ENCODE measurements at places on chromosomes 3 and 15.

- DNase-seq: no peak
These were observed 92.8 kb downstream of the PCSK6 start for GRCh38 chr15:101396484-101397261.

GRCh38 chr3:35919160-35919559 is 279.8 kb downstream of the ARPP21 start:
- DNase-seq: no peak

DNA sequence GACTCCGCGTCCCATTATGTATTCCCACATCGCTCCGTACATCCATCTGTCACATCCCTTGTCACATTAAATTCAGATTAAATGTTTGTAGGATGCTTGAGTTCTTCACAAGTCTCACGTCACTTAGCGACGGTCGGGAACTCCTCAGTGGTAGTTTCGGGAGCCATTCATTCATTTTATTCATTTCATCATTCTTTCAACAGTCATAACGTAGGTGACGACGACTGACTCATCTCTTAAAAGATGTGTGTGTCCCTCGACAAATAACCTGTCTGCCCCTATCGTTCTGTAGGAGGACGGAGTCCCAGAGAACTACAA is 272 bp upstream of the SRPRB start:
- DNase-seq: no peak

- no peak for DNase-seq
These were observed 81.2 kb downstream of the ANO10 start for GRCh38 chr3:43540624-43541023.

GRCh38 chr15:67715170-67715569 is 110.1 kb upstream of the SKOR1 start:
- no peak for DNase-seq

GRCh38 chr15:88072598-88073390 is 183.7 kb downstream of the NTRK3 start:
- no peak for DNase-seq

DNA sequence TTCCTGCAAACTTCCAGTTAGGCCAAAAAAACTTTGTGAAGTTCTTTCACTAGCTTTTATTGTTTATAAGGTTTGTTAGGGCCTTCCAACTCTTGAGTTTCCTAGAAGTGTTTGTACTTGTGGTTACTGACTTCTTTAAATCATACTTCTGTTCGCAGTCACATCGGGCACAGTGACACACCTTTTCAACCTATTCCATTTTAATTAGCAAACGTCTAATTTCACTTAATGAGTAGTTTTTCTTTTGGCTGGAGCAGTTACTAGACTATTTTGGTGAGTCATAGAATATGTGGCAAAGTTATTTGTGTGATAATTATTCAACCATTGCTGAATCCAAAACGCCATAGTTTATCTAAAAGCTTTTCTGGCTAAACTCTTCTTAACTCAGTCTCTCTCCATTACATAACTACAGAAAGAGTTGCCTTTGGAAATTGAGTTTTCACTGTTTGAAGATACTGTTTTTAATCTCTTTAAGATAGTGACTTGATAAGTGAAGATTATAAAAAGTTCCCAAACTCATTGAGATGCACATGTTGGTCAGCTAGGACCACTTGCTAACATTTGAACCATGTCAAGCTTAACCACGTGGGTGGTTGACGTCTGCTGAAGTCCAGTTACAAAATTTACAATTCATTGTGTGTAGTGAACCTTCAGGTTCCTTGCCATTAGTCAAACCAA is 21.5 kb downstream of the CNOT10 start:
- no peak for DNase-seq

DNA sequence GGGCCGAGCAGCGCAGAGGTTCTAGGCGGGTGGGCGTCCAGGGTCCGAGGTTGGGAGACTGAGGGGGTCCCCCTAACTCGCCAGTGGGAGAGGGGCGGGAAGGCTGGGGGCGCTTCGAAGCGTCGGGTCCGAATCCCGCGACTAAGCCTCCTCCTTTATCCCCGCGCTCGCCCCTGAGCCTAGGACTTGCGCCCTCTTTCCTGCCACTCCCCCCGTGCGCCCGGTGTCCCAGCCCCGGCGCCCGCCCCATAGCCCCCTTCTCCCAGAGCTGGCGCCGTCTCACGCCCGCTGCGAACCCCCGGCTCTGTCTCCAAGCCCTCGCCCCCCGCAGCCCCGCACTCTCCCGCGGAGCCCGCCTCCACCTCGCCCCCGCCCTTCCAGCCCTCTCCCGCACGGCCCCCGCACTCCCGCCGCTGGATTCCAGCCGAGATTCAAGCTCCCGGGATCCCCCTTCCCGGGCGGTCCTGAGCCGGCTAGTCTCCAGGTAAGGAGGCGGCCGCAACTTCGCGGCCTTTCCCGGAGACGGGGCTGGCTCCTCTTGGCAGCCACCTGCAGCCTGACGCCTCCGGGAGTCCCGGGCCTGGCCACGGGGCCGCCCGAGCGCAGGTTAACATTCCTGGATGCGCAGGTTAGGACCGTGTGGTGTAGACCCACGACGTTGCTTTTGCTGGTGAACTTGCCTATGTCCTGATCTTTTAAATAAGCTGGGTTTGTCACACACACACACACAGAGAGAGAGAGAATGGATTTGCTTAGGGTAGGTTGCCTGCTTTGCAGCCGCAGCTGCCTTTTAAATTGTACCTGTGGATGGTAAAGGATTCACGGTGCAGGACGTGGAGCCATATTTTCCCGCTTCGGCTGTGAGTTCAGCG is 563 bp downstream of the PXYLP1 start:
- DNase-seq: no peak

DNA sequence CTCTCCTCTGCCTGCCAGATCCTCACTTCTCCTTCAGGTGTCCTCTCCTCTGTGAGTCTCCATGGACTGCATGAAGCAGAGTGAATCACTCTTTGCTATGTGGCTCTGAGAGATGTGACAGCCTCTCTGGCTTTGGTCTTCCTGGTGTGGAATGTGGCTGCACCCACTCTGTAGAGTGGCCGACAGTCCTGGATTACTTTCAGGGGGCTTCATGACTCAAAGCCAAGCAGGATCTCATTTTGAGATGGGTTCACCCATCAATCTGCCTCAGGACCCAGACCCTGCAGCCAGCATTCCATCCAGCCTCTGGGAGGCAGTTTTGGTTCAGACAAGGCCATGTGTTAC is 221.9 kb upstream of the LYSMD4 start:
- no peak for DNase-seq

DNA sequence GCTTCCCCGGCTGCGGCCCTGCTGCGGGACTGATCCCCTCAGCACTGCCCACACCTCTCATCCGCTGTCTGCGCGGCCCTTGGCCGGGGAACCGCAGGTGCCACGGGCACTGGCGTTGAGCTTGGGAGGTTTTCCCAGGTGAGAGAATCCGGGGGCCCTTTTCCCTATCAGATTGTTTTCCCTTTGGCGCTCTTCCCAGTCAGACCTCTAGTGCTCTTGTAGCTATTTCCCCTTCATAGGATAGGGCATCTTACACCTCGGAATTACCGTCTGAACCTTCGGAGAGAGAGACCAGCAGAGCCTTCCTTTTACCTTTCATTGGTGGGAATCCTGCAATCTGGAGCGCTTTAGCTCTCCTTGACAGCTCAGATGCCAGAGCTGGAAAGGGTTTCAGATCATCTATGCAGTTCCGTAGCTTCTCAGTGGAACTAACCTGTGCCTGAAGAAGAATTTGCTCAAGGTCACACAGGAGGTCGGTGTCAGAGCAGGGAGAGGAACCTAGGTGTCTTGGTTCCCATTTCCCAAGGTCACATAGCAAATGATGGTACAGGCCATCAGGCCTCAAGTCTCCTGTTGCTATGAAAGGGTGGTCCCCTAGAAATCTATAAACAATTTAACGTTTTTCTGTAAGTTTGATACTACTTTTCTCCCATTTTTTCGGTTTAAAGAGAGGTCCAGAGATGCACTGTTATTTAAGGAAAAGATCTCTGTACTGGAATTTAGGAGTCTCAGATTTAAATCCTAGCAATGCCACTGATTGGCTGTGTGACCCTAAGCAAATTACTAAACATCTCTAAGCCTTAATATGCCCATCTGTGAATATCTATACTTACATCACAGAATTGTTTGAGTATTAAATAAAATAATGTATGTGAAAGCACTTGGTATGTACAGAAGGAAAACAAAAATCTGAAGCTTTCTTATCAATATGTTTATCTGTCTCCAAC is 916 bp downstream of the IDH3A start:
- no peak for DNase-seq
